ENCODE measurements at places on chromosomes 5 and 9.

DNA sequence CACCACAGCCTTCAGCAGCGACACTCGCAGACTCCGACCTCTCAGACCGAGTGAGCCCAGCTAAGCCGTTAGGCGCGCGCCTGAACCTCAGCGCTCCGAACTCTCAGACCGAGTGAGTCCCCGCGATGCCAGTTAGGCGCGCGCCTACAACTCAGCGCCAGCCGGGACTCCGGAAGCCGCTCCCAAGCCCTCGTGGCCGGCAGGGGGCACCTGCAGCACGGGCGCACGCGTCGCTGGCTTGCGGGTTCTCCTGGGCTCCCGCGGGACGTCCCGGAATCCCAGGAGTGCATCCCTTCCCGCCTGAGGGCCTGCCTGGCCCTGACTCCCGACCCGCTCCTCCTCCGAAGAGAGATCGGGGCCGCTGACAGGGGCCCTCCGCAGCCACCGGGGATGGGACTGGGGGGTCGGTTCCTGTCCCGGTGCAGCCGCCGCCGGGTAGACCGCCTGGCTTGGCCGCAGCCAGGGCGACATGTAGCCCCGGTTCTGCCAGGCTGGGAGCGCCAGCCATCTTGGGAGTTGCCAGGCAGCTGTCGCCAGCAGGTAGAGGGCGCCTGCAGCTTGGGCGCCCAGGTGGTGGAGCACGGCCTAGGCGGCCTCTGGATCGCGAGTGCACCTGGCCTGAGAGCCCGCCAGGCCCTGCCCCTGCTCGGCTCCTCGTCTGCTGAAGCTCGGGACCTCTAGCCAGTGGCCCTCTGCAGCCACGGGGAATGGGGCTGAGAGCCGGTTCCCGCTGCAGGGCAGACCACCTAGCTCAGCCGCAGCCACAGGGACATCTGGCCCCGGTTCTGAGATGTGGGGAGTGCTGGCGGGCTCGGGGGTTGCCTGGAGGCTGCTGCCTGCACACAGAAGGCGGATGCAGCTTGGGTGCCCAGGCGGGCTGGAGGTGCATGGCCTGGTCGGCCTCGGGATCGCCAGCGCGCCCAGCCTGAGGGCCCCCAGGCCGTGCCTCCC is at the start of gene ANKRD18A:
ANKRD18A (minus strand) TSS at position 114 of the 951 bp plus-strand sequence. CDS start 311 bp downstream, outside the sequence.
- peak; percentile 84 for DNase-seq

DNA sequence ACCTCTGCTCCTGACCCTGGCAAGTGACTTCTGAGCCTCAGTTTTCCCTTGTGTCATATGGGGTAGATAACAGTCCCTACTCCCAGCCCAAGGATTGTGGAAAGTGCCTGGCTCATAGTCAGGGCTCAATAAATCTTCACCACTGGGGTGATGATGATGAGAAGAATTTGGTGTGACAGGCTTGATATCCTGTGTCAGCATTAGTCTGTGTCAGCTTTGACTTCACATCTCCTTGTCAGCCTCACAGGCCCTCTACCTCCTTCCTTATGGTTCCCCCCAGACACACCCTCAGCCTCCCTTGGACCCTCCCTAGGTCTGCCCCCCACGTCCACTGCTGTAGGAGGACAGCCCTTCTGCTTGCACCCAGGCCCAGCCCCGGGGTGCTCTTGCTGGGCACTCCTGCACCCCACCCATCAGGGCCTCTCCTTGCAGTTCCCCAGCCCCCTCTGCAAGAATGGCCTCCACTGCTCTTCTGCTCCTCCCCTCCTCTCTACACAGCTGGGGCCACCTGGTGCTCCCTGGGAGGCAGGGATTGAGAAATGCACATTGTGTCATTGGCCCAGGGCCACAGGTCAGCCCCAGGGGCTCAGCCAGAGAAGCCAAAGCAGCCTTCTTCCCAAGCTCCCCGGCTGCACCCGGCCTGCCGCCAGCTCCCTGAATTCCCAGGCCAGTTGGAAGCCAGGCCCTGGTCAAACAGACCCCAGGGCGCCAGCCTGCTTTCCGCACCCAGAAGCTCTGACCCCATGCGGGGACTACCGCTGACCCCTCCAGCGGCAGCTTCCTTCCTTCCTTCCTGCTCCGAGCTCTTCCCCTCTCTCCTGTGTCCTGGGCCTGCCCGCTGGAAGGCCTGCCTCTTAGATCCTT is 7.7 kb downstream of the FGFR4 start:
- no peak for DNase-seq

- no peak for DNase-seq
These were observed 112.4 kb upstream of the IRX2 start for GRCh38 chr5:2863675-2864433.

DNA sequence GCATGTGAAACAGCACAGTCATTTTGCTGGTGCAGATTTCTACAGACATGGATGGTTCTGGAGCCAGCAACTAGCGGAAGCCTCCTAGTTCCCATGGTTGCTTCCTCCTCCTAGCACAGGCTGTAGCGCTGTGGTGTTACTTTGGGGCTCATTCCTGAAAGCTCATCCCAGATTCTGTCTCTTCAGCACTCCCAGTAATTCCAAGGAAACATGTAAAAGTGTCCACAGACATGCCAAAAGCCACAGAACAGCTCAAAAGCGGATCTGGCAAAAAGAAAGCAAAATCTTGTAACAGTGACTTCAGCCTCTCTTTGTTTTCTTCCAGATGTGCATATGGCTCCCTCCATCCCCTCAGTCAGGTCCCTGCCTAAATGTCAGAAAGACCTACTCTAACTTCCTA is 144.1 kb downstream of the CEP120 start:
- no peak for DNase-seq

GRCh38 chr5:132777209-132778069 is at the start of gene SEPTIN8:
Gene SEPTIN8 (minus strand): TSS chr5:132777239. CDS start chr5:132777137, 102 bp downstream.
- DNase-seq, result peak; percentile 82

- no peak for DNase-seq
These were observed 149.0 kb downstream of the TMEM161B start for GRCh38 chr5:88119535-88120125.

- DNase-seq, result no peak
These were observed 94.4 kb downstream of the MTREX start for GRCh38 chr5:55402199-55402598.

- no peak for DNase-seq
These were observed 26.9 kb upstream of the EXOC3 start for GRCh38 chr5:415928-416635.

DNA sequence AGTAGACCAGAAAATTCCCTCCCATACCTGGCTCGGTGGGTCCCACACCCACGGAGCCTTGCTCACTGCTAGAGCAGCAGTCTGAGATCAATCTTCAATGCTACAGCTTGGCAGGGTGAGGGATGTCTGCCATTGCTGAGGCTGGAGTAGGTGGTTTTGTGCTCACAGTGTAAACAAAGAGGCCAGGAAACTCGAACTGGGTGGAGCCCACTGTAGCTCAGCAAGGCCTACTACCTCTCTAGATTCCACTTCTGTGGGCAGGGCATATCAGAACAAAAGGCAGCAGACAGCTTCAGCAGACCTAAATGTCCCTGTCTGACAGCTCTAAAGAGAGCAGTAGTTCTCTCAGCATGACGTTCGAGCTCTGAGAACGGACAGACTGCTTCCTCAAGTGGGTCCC is 5.6 kb upstream of the GZMA start:
- no peak for DNase-seq

DNA sequence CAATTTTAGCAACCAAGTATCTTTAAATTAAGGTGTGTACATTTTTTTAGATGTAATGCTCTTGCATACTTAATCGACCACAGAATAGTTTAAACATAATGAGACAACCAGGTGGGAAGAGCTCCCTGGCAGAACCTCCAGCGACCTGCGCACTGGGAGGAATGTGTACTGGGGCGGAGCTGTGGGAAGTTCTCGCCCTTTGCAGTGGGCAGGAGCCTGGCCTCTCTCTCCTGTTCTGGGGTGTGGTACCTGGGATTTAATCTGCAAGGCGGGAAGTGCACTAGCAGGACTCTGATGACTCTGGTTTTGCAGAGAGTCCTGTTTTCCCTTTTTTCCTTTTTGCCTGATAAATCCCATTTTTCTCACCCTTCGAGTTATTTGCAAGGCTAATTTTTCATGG is 150.7 kb downstream of the SLC28A3 start:
- DNase-seq, result no peak

- DNase-seq, result no peak
These were observed 169.6 kb downstream of the MELK start for GRCh38 chr9:36742264-36742663.

- no peak for DNase-seq
These were observed 64.0 kb upstream of the FOXE1 start for GRCh38 chr9:97788763-97789663.

GRCh38 chr5:1746371-1747078 is 53.1 kb downstream of the MRPL36 start:
- DNase-seq, result no peak

- DNase-seq, result no peak
These were observed 68.4 kb downstream of the ENTREP1 start for GRCh38 chr9:69393425-69393824.

DNA sequence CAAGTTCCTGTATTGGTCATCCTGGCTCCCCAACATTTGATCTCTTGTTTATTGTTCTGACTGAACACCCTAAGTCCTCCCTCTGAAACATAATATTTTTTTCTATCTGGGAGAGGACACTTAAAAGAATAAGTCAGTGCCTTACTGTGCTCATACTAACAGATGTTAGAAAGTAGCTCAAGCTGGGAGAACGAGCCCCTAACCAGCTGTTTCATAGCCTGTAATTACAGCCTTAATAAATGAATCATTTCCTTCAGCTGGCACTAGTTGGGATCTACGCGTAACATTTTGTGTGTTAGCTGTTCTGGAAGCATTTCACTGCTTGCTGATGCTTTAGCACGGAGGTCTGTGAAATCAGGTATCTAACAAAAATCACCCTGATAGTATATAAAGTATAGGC is 345.9 kb upstream of the RIOK2 start:
- DNase-seq, result no peak

- DNase-seq, result no peak
These were observed 120.1 kb upstream of the CCL21 start for GRCh38 chr9:34830068-34830467.

- no peak for DNase-seq
These were observed 71.3 kb downstream of the NDFIP1 start for GRCh38 chr5:142179776-142180387.

DNA sequence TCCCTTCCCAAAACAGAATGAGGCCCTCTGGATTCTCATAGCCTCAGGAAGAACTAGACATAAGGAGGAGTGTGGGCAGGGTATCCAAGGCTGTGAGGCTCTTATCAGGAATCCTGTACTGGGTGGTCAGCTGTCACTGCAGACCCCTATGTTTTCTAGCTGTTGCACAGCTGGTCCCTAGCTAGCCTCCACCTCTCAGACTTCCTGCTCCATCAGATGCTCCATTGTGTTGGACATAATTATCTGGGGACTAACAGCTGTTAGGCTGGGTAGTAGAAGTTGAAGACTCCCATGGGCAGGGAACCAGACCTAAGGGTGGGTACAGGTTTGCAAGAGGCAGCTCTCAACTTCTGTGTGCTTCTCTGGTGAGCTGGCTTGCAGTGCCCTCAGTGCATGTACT is 18.4 kb downstream of the FAM219A start:
- no peak for DNase-seq

- no peak for DNase-seq
These were observed 1097.8 kb upstream of the CDH18 start for GRCh38 chr5:21085791-21086190.
